Colonic mucosa (tissue), 4 donors: ENCODE measurements at places on chromosomes 5 and 9. TPM values are rescaled to one million over a fixed set of nuclear protein-coding genes. Genes with fewer than 3 reads are reported as not detected.

Gene PCDHA13
- 0.05 TPM for total RNA-seq

GRCh38 chr5:37111426-37112382, 137.5 kb downstream of the CPLANE1 start:
- DNase-seq = no peak

DNA sequence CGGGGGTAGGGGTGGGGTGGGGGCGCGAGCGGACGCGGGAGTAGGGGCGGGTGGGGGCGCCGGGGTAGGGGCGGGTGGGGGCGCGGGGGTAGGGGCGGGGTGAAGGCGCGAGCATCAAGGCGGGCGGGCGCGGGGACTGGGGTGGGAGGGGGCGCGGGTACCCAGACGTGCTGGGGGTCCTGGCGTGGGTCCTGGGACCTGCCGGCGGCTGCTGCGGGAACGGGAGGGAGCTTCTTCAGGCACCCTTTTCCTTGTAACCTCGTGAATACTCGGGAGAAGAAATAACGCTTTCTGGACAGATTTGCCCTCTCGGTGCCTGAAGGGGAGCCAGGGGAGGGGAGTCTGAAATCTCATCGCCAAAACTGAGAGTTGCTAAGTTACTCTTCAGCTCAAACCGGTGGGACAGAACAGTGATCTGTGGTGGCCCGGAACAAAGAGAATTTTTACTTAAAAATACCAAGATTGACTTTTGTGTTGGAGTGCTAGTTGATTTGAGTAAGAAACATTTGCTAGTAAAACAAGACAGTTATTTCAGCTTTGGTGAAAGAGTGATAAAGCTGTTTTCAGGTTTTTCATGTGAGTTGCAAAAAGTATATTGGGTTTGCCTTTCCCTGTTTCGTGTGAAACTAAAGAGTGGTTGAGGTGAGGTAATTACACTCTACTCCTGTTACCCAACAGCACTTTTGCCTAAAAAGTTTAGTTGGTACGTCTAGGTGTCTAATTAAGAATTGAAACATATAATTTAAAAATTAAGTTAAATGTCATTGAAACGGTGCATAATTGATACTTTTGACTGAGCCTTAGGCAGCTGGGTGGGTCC, 643 bp downstream of the PLEKHG4B start:
- DNase-seq = no peak

Gene SPATA31E1
- not detected for total RNA-seq

DNA sequence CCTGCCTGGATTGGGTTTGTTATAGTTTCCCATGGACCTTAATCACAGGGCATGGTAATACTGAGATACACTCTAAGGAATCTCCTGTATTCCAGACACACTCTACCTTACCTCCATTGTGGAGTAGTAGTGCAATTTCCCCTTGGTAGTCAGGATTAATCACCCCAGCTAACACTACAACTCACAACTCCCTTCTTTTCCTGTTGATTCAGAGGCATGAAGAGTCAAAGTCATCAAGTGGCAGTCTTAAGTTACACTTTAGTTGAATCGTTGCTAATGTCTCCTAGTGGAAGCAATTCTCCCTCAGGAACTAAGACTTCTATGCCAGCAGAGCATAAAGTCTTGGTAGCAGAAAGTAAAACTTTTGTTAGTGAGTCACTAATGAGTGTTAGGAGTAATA, 122.7 kb upstream of the APC start:
- no peak for DNase-seq

DNA sequence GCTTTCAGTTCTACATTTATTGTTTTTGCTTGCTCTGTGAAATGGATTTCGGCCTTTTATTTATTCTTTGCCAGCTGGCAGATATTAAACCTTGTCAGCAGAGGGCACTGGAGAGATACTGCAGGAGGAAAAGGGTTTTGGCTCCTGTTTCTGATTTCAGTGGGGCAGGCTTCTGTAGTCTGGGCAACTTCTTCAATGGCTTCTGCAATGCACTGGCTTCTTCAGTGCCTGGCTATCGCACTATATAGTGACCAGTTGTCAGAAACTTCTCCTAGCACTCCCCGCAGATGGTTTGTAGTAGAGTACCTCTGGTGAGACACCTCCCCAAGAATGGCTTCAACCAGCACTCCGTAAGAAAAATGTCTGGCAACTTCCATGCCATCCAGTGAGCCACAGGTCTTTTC, 3.2 kb upstream of the NFX1 start:
- peak; percentile 69 for DNase-seq
